ENCODE measurements at places on chromosomes 7 and 10. TPM values are rescaled to one million over a fixed set of nuclear protein-coding genes. Genes with fewer than 3 reads are reported as not detected.

GPR85 gene
- total RNA-seq: 0.32 TPM

C10orf62 gene
- total RNA-seq: 0.25 TPM

TMEM213 gene
- not detected for total RNA-seq

DNA sequence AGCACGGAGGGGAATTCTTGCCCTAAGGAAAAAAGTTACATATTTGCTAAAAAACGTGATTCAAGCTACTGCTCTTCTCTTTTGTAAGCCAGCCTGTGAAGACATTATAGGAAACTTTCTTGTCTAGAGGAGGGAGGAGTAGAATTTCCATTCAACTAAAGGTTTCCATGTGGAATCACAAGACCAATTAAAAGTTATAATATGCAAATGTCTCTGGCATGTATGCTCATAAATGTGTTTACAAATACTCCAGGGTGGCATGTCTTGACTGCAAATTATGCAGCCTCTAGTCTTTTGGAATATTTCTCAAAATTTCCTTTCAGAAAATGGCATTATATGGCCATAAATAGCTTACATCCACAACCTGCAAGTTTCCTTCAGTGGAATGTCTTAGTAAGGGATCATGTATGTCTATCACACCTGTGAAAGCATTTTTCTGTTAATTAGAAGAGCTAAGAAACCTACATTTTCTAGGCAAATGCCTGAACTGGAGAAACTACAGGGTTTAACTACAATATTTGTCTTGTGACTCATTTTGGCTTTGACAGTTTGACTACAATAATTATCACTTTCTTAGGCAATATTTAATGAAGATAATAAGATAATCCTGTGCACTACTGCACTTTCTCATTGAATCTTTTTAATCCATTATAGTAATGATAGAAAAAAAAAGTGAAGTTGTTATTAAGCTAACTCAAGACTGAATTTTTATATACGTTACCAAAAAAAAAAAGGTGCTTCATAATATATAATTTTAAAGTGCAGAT is 111.1 kb upstream of the C10orf90 start:
- H3K4me1 ChIP-seq: no peaks in the 10 kb centered on the region
- H3K4me3 ChIP-seq: no peak overlapping the region
- no peak for DNase-seq
- H3K27me3 ChIP-seq: no peaks in the 10 kb centered on the region

GRCh38 chr7:149825567-149826343 is 12.4 kb upstream of the ZNF862 start:
- H3K27me3 ChIP-seq: no peaks in the 10 kb centered on the region
- H3K36me3 ChIP-seq: peaks cover 4% of the 10 kb centered on the region
- no peak overlapping the region for H3K27ac ChIP-seq
- H3K4me1 ChIP-seq: no peaks in the 10 kb centered on the region
- no peak for DNase-seq

GRCh38 chr7:106110885-106111654 is 1.0 kb downstream of the SYPL1 start:
- DNase-seq: peak; percentile 20
- no peaks in the 10 kb centered on the region for H3K27me3 ChIP-seq
- H3K4me1 ChIP-seq: peaks cover 22% of the 10 kb centered on the region
- peak overlapping the region; percentile 96 for H3K27ac ChIP-seq
- peak overlapping the region; percentile 62 for H3K4me3 ChIP-seq
